ENCODE measurements at places on chromosomes 3 and 15.

- no peak overlapping the region for H3K4me3 ChIP-seq
- H3K27me3 ChIP-seq = no peaks in the 10 kb centered on the region
- DNase-seq = peak; percentile 71
- peaks cover 9% of the 10 kb centered on the region for H3K4me1 ChIP-seq
- no peak overlapping the region for H3K27ac ChIP-seq
Measured at GRCh38 chr3:99878005-99878404, 60.3 kb downstream of the CMSS1 start.

GRCh38 chr3:159994182-159994581 is 5.5 kb downstream of the IL12A start:
- H3K27ac ChIP-seq = peak overlapping the region; percentile 23
- H3K4me1 ChIP-seq = peaks cover 9% of the 10 kb centered on the region
- no peak overlapping the region for H3K4me3 ChIP-seq

DNA sequence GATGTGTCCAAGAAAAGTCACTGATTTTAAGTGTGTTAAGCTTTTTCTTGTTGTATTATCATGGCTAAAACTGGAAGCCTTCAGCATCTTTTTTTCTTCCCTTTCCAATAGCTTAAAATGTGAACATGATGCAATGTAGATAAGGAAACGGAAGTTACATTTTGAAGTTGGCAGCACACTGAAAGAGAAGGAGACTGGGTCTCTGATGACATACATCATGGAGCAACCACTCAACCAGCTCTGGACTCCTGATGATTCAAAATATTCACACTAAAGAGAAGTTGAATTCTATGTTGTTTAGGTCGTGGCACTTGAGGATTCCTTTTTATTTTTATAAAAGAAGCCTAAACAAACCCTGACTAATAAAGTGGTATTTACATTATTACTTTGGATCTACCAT is 488.3 kb upstream of the ALCAM start:
- DNase-seq = no peak
- H3K36me3 ChIP-seq = no peaks in the 10 kb centered on the region
- no peaks in the 10 kb centered on the region for H3K4me1 ChIP-seq
- H3K27ac ChIP-seq = no peak overlapping the region

DNA sequence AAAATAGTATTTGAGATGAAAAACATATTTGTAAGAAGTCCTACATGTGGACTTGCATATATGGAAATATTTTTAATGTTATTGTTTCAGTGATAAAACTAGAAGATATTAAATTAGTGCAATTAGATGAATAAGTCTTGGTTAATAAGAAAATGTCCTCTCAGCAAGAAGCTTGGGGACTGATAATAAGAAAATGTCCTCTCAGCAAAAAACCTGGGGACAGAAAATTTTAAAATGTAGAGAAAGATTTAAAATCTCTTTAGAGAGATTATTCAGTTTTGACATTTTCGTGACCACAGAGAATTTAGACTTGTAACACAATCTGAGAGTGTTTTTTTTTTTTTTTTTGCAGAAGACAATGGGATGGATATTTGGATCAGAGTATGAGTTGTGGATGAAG is 156.0 kb downstream of the ISL2 start:
- H3K4me3 ChIP-seq = no peak overlapping the region
- no peak overlapping the region for H3K27ac ChIP-seq

DNA sequence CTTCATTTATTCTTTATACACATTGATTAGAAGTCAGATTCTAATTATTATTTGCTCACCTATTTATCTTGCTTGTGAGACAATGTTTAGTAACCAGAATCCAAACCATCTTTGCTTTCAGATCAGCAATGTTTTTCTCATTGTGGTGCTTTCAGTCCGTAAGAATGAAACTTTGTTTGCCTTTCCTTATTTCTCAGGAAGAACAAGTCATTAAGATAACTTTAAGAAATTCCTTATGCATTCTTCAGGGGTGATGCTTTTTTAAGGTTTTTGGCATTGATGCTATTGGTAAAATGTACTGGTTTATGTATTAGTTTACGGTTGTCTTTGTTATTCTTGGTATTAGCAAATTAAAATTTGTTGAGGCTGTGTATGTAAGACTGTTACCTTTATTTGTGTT is 120.8 kb upstream of the POU1F1 start:
- no peaks in the 10 kb centered on the region for H3K36me3 ChIP-seq
- H3K4me3 ChIP-seq = no peak overlapping the region
- DNase-seq = peak; percentile 69
- H3K4me1 ChIP-seq = peaks cover 11% of the 10 kb centered on the region
- H3K27me3 ChIP-seq = no peaks in the 10 kb centered on the region

DNA sequence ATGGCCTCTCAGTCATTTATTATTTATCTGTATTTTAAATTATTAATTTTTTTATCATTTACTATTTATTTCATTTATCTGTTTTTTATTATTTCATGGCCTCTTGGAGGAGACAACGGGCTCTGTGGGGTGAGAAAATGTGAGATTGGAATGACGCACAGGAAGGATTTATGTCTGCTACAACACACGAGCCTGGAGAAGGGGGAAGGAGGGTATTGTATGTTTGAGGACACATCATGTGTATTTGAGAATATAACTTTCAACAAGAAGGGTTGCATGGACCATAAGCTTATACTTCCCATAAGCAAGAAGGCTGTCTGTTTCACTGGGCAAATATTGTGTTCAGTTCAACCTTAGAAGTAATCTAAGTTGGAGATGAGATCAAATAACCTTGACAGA is 31.7 kb downstream of the LSM3 start:
- H3K36me3 ChIP-seq = no peaks in the 10 kb centered on the region
- no peaks in the 10 kb centered on the region for H3K4me1 ChIP-seq
- no peak overlapping the region for H3K4me3 ChIP-seq
- DNase-seq = no peak
- no peaks in the 10 kb centered on the region for H3K27me3 ChIP-seq
- no peak overlapping the region for H3K27ac ChIP-seq

DNA sequence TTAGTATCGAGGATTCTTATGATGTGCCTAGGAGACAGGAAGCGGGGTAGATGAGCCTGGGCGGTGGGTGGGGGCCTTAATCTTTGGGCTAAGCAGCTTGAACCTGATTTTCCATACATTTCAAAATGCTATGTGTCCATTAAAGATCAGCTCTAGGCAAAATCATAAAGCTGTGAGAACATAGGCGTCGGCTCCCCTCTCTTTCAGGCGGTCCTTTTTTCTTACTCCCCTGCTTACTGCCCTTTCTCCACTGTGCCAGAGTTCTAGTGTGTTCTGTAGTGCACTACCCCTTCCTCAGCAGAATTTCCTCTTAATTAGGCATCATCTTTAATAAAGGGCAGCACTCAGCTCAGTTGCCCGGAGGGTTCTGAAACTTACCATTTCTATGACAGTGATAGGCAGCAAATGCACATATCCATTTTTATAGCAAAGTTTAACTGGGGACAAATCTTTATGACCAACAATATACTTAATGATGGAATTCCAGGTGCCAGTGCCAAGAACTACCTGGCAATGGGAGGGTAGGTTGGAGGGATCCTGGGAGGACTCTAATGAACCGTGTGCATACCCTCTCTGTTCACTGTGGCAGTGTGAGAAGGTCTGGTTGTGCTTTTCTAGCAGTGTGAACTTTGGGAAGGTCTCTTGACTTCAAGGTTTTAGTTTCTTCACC is 404.5 kb upstream of the TPM1 start:
- H3K36me3 ChIP-seq = no peaks in the 10 kb centered on the region
- no peak overlapping the region for H3K27ac ChIP-seq
- DNase-seq = no peak
- H3K27me3 ChIP-seq = no peaks in the 10 kb centered on the region
- no peaks in the 10 kb centered on the region for H3K4me1 ChIP-seq

Measured in PC-3 (cell line).